Endothelial cell of umbilical vein (primary cell): ENCODE measurements at places on chromosomes 2 and 18. TPM values are rescaled to one million over a fixed set of nuclear protein-coding genes. Genes with fewer than 3 reads are reported as not detected.
A peak's percentile ranks its signal among the peaks of the same experiment; 100 is the strongest.

DNA sequence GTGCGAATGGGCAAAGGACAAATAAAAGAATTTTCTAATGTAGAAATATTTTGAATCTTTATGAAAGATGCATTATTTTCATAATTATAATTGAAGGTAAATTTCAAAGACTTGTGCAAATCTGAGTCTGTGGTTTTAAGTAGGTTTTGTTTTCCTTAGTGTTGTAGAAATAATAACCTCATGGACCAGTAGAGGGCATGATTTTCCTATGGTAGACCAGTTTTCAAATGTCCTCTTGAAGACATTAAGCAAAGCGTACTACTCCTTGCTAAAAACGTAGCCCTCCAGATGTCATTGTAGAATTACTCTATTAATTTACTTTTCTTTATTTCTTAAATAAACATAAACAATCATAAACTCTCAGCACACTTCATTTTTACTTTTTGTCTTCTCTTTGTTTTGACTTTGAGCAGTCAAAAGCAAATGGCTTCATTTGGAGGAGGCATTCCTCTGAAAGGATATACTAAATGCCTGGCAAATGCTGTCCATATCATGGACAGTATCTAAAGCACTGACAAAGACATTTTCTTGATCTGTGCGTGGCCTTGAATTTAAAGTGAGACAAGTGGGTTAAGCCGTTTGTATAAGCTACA lies 85.8 kb upstream of the FAM237A start:
- DNase-seq = peak; percentile 72

Gene FSHR
- not detected in 2 replicates for total RNA-seq

Gene SLC19A3
- not detected in 2 replicates for total RNA-seq

DNA sequence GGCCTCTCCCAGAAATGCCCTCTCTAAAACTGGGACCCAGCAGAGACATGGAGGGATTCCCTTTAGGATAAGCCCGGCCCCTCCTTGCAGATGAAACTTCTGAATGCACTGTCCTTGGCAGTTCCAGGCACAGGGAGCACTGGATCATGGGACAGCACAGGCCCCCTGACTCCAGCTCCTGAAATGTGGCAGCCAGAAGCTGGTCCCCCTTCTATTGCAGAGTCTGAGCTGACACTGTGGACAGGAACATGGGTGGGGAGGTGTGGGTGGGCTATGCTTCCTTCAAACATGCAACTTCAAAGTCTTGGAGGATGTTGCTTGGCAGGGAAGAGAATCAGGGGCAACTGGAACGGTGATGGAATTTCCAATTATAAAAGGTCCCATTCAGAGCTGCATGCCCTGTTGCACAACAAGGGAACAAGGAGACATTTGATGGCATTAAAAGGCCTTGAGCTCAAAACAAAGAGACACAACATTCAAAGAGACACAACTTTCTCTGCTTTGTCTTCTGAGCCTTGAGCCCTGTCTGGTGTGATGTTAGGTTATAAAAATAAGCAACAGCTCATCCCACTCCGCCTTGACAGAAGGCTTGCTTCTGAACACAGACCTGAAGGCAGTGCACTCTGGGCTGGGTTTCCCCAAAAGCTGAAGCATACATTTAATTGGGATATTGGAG lies 239.0 kb downstream of the OSR1 start:
- no peak for DNase-seq

Gene ANXA4
- total RNA-seq = 70.8 and 79.6 TPM in 2 replicates

Gene LINC00305
- not detected in 2 replicates for total RNA-seq

DNA sequence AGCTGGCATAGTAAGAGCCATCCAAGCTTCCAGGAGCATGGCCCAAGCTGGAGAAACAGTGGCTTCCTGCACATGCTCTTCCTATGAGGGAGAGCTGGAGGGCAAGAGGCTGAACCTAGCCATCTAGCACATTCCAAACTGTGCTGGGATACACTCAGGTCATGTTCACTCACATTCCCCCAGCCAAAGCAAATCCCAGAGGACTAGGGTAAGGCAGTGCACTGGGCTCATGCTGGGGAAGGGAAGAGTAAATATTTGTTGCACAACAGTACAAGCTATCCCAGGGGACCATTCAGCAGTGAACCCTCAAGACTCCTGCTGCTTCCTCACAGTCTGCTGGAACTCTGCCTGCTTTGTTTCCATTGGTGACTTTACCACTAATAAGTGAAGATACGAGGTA lies 20.7 kb upstream of the GYPC start:
- no peak for DNase-seq

DNA sequence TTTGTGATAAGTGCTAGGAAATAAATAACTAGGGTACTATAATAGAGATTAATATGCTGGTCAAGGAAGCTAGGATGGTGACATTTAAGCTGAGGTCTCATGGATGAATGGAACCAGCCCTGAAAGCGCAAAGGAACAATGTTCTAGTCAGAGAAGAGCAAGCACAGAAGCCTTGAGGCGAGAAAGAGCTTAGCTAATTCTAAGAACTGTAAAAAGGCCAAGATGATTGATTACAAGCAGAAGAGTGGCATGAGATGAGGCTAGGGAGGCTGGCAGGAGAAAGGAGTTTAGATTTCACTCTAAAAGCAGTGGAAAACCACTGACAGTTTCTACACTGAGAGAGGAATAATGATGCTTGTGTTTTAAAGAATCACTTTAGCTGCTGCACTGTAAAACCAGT lies 3.4 kb upstream of the YIPF4 start:
- no peak for DNase-seq

DNA sequence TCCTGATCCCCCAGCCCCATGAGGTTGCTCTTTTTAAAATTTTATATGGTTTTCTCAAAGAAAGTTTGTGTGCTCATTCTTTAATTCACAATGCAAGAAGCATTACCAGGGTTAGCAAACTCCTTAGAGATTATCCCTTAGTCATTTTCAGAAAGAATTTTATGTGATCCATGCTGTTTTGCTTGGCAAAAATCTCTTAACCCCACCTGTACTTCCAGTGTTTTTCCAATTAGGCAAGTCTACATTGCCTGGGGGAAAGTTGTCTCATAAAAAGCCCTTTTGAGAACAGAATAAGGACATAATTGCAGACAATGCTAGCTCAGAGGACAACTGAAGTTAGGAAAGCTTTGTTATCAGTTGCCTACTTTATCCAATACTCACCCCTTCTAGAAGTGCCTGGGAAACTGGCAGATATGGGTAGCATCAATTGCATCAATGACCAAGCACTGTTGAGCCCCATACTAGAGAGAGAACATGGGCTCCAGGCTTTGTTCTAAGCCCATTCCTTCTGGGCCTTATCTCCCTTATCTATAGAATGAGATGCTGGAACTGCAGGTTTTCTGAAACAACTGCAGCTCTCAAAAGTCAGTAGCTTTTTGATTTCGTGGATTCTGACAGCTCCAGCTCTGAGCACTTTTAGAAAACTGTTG lies 265.9 kb upstream of the SPHKAP start:
- no peak for DNase-seq

Gene GYPC
- total RNA-seq = 7.5 and 13.3 TPM in 2 replicates
